ENCODE measurements at places on chromosomes 1 and 21.

DNA sequence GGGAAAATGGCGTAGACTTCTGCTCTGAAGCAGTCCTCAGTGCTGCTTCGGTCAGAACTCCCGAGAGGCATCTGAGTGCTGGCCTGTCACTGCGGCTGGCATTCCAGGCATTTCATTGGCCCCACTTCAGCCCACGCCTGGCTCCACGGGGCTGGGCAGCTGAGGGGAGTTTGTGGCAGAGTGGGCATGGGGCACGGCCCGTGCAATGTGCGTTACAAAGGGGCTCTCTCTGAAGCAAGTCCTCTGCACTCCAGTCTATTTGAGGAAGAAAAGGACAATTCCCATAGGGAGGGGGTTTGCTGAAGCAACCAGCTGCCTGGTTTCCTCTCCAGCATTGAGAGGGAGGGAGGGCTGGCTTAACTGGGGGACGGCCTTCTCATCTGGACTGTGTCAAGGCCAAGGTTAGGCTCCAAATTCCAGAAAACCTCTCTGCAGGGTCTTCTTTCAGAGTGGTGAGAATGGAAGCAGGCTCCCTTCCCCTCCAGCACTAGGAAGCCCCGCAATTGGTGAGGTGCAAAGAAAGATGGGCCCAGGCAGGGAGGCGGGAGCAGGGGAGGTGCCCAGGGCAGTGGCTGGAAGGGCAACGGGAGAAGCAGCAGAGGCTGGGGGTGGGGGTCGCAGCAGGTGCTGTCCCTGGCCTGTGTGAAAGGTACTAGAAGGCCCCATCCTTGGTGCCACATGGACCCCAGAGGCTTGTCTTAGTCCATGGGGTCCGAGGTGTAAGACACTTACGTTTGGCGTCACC, 21.1 kb upstream of the GPR157 start:
- no peak for DNase-seq

- no peak for DNase-seq
These were observed 77.3 kb downstream of the OLFML2B start for GRCh38 chr1:161946071-161946987.

GRCh38 chr1:47023268-47024140, at the start of gene CYP4X1:
Gene CYP4X1 (plus strand): TSS chr1:47023669. CDS start chr1:47023818, 149 bp downstream.
- DNase-seq: no peak

DNA sequence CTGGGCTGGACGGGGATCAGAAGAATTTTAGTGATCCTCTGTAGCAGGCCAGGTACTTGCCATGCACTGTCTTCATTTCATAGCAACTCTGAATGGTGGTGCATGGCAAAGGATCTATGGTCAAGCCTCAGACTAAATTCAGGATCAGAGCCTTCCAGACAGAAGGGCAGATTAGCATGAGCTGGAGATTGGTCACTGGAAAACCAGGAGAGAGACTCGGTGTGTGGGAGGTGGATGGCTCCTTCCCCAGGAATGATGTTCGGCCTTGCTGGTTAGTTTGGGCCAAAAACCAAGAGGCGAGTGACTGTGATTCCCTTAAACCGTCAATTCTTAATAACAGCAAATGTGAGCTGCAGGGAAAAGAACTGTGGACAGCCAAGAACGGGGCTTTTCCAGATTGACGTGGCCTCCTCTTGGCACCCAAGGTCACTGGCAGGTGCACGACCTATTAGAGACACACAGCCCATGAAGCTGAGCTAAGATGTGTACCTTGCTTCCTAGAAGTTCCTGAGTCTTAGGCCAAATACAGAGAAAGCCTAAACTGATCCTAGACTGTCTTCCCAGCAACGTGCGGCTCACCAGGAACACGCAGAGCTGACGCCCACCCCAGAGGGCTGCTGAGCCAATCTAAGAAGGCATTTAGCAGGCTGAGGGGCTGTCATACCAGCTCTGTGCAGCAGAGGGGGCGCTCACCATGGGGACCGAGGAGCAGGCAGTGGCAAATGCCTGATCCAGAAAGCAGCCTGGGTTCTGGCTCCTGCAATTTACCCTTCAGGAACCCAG, 18.5 kb downstream of the ALDH4A1 start:
- DNase-seq: peak; percentile 32

- no peak for DNase-seq
These were observed 3.0 kb downstream of the TSPEAR start for GRCh38 chr21:44708213-44708865.

- no peak for DNase-seq
These were observed 259.6 kb upstream of the PLD5 start for GRCh38 chr1:242784084-242784483.

DNA sequence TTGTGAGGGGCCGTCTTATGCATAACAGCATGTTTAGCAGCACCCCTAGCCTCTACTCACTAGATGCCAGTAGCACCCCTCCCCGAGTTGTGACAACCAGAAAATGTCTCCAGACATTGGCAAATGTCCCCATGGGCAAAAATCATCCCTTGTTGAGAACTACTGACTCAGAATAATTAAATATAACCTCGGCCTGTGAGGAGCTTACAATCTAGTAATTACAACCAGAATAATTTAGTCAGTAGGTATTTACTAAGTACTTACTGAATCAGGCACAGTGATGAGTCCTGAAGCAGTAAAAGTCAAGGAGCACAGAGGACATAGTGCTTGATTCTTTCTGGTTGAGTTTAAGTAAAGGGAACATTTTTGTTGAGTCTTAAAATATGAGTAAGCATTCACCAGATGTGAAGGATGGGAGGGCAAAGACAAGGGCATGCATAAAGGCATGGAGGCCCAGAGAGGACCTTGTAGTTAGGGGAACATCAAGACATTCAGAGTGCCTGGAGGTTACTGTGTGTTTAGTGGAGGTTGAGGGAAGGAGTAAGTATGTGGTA, 44.1 kb upstream of the KCNQ4 start:
- no peak for DNase-seq

DNA sequence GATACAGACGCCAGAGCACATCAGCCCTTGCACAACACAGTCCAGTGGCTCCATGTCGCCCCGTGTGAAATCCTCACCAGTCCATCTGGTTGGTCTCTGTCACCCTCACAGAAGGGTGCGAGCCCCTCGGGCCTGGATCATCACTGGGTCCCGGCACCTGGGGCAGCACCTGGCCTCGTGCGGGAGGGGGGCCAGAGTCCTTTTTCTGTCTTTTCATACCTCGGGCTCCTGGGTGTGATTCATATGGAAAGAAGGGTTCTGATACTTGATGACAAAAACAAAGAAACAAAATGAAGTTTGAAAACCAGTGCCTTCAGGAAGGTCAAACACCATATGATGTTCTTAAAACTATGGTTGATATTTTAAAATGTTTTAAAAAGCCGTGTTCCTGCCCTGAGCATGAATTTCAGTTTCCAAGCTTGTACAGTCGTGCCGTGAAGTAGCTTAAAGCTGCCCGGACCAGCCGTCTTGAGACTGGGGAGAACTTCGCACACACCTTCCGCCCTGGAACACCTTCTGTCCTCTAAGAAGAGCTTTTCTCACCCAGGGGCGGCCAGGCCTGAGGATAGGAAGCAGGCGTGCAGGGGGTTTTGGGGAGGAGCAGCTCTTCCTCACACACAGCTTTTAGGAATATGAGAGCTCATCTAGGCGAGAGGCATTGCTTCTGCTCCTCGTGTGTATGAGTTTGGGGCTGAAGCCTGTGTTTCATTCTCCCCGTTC, 35.2 kb downstream of the SLC37A1 start:
- no peak for DNase-seq

DNA sequence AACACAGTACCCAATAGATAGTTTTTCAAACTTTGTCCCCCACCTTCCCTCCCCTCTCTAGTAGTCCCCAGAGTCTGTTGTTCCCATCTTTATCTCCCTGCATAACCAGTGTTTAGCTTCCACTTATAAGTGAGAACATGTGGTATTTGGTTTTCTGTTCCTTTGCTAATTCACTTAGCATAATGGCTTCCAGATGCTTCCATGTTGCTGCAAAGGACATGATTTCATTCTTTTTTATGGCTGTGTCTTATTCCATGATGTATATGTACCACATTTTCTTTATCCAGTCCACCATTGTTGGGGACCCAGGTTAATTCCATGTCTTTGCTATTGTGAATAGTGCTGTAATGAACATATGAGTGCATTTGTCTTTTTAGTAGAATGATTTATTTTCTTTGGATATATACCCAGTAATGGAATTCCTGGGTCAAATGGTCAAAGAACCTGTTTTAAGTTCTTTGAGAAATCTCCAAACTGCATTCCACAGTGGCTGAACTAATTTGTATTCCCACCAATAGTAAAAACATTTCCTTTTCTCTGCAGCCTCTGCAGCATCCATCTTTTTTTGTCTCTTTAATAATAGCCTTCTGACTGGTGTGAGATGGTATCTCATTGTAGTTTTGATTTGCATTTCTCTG, 126.0 kb downstream of the AK5 start:
- DNase-seq: no peak

- no peak for DNase-seq
These were observed 16.7 kb downstream of the C1orf174 start for GRCh38 chr1:3883194-3883925.

DNA sequence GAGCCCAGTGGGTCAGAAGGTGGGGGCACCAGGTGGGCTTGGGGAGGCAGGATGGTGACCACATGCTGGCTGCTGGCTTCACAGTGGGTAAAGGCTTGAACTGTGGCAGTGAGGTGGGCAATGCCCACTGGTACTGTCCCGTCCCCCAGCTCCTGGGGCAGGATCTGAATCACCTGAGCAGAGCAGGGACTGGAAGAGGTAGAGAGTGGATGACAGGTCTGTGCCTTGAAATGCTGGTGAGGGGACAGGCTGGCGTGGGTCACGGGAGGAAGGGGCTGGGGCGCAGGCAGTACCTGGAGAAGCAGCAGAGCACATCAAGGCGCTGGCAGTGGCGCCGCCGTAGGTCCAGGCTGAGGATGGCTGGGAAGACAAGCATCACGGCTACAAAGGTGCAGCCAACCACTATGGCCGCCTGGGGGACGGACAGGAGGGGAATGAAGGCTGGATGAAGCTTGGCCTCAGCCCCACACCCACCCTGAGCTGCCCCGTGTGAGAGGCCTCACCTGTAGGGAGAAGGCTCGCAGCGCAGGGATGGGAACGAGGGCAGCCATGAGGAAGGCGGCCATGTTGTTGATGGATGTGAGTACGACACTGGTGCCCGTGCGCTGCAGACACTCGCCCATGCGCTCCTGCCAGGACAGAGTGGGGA, 14.9 kb downstream of the PTCH2 start:
- no peak for DNase-seq

DNA sequence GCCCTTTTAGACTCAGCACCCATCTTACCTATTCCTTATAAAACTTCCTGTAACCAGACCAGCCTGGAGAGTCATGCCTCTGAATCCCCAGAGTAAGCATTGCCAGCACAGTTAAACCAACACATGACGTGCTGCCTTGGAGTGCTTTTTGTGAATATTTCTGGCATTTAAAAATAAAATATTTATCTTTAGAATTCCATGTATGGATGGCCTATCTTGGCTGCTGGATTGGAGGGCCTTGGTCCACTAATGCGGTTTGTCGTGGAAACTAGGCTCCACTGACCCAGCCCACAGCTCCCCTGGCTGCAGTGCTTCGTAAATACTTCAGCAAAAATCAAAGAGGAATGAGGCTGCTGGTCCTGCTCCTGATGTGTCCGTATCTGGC, 17.5 kb downstream of the MTARC1 start:
- no peak for DNase-seq

DNA sequence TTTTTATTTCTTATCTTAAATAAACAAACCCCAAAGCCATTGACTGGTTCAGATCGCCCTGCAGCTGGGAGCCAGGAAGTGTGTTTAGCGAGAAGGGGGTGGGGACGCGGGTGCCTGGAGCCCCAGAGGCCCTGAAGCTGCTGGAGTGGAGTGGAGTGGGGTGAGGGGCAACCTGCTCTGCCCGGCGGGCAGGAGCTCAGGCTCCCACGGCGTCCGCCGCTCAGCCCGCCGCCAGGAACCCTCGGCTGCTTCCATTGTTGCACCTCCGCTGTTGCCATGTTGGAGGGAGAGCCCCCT, 673 bp downstream of the PIK3C2B start:
- peak; percentile 45 for DNase-seq

GRCh38 chr1:174954671-174955669, 44.8 kb upstream of the CACYBP start:
- no peak for DNase-seq

DNA sequence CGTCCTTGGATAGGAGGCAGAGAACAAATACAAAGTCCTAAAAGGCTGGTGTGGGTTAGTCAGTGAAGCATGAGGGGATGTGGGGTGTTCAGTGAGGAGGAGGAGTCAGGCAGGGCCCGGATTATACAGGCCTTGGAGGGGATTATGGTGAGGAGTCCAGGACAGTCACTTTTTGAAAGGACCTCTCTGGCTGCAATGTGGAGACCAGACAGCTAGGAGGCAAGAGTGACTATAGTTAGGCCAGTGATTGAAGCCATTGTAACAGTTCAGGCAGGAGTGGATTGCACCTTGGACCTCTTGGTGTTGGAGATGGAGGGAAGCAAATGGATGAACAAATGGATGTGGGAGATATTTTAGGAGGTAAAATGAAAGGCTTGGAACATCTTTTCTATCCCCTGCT, 115.8 kb downstream of the C1orf94 start:
- no peak for DNase-seq

GRCh38 chr21:36883532-36884486, 82.7 kb downstream of the HLCS start:
- no peak for DNase-seq

GRCh38 chr1:195934817-195935553, 673.3 kb downstream of the KCNT2 start:
- no peak for DNase-seq

DNA sequence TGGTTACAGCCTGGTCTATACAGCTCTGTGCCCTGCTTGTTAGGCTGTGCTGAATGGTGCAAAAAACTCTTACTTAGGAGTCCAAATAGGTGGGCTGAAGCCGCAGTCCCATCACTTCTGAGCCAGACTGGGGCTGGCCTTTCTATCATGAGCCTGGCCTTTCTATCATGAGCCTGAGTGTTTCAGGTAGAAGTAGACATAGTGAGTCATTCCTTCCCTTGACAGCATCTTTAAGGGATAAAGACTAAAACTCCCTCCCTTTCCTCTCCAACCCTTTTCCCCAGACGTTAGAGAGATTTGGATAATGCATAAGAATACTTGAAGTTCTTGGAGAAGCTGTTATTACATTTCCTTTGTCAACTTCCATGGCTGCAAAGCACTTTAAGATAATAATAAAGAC, 46.5 kb upstream of the PARP1 start:
- no peak for DNase-seq

DNA sequence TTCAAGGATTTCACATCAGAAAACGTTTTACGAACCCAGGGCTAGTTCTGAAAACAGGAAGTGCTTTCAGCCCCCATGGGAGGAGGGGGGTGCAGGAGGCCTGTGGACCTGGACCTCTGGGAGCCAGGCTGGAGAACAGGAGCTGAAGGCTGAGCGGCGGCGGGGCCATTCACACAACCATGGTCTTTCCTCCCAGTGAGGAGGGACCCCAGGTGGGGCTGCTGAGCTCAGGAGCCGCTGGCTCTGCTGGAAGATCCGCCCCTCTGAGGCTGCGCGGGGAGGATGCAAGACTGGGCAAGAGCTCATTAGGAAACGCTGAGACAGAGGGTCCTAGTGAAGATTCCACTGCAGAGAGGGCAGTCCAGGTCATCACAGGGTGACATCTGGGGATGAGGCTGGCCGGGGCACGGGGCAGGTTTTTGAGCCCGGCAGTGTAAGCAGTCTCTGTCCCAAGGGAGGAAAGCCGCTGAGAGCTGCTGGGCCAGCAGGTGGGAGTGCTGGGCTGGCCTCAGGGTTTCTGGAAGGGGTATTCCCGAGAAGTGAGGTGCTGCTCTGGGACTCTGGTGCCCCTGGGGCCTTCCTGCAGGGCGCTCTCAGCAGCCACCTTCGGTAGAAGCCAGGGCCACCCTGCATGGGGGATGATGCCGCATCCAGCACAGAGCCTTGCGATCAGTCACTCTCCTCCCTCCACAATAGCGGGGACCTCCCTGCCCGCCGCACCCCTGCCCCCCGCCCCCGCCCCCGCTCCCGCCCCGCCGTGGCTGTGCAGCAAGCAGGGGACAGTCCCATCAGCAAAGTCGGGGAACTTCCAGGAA, 7.5 kb downstream of the MX2 start:
- peak; percentile 15 for DNase-seq

Data from T-helper 22 cell (primary cell).